Fibroblast of mammary gland (primary cell): ENCODE measurements at places on chromosomes 4 and X.
A peak's percentile ranks its signal among the peaks of the same experiment; 100 is the strongest.

GRCh38 chr4:30619679-30620078 lies 100.5 kb upstream of the PCDH7 start:
- peak; percentile 78 for DNase-seq

- DNase-seq: no peak
Measured at GRCh38 chrX:27964432-27964831, 16.8 kb downstream of the DCAF8L1 start.

DNA sequence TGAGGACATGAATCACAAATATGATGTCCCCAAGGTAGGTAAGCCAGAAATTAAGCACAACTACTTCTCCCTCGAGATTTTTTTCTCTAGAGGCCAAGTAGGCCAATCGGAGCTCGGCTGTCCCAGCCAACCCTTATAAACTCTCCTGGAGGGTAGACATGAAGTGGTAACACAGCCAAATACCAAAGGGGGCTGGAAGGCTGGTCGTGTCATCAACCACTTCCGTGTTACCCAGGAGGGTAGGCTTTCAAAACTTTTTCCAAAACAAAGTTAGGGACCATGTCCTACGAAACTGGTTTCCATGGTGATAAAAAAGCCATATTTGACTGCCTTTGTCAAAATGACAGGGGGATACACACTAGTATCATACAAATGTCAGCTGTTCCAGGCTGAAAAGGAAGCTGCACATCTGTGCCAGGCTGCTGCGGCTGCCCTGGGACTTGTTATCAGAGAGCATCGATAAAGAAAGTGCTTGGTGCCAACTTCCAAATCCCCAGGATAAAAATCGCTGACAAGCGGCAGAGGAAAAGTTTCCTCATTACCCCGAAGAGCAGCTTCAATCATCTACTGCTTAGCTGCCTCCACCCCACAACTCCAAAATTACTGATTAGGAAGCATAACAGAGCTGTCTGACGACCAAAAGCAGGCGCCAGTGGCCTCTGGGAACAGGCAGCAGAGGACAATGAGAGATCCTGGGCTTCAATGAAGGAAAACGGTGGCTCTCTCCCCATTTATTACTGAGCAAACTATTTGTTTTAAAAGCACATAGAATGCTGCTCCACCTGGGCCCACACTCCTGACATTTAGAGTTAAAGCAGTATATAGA lies 20.8 kb downstream of the BCOR start:
- DNase-seq: no peak

DNA sequence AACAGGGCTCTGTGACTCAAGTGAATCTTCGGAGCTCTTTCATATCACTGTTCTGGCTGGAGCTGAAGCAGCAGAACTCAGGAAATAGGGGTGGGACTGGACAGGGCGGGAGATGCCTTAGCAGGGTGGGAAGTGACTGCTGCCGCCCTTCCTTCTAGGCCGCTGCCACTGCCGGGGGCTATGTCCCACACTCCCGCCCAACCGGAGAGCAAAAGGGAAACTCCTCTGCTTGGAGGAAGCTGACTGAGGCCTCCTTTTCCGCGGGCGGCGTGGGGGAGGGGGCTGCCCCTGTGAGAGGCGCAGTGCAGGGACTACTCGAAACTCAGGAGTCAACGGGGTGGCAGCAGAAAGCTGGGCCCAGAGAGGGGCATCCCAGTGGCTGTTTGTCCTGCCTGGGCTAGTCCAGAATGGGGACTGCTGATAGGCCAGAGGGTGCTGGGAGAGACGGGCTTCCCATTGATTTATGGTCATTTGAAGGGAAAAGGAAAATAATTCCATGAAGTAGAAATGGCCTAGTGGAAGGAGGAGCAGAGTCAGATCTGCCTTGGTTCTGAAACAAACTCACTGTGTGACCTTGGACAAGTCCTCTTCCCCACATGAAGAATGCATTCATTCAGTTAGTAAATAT lies 36.9 kb downstream of the STARD8 start:
- DNase-seq: no peak

DNA sequence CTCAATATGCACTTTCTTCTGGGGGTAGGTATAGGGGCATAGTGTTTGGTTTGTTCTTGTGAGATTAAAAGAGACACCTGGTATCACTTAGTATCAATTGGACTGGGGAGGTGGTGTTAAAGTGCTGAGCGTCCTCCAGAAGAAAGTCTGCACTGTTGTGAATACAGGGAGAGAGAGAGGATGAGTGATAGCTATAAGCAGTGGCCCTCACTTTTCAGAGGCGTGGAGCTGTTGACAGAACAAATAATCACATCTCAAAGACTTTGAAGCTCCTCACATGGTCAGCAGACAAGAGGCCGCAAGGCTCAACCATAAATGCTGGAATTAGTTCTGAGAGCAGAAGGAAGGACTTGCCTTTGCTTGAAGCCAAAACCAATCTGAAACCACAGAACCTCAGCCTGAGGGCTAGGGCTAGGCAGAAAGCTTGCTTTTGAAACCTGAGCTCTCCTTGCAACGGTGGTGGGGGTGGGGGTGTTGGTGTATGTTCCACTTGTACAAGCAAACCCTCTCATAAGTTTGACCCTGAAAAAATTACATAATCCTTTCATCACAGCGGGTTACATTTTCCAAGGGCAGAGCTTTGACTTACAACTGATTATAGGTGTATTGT lies 123.2 kb upstream of the SCML1 start:
- peak; percentile 4 for DNase-seq

- no peak for DNase-seq
Measured at GRCh38 chr4:80705311-80705710, 325.2 kb upstream of the BMP3 start.
